ENCODE measurements at places on chromosomes 1 and 21. TPM values are rescaled to one million over a fixed set of nuclear protein-coding genes. Genes with fewer than 3 reads are reported as not detected.

The CLIC6 gene
- total RNA-seq, result 0.42 TPM

DNA sequence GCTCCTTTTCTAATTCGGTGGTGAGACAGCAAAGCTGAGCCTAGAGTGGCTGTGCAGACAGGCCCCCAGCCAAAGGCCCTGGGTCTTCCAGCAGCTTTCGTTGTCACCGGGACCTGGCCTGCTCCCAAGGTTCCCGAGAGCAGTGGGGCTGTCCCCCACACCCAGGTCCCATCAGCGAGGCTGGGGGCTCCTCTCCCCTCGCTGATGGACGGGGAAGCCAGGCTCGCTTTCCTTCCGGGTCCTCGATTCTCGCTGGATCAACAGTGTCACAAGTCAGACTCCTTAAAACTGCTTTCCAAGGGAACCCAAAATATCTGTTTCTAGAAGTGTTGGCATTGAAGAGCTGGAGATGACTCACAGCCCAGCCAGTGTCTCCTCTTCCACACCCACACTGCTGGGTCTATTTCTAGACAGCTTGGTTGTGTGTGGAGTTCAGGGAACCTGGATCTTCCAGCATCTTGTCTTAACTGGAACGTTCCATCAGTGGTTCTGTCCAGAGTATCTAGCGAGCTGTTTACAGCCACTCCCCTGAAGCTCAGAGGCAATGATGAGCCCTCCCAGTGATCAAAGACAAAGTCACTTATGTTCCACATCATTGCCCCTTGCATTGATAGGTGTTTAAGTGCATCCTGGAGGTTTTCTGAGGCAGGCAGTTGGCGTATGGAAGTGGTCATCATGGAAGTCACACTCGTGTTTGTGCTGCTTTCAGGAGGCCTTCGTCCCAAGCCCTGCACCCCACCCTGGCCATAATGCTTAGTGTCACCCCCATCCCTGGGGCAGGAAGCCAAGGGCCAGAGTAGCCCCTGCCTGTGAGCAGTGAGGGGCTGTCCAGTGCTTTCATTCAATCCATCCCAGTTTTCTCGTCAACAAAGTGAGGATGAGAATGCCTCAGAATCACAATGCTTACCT is 35.2 kb downstream of the RRP1 start:
- peaks cover 16% of the 10 kb centered on the region for H3K27me3 ChIP-seq
- peaks cover 7% of the 10 kb centered on the region for H3K4me1 ChIP-seq
- H3K27ac ChIP-seq, result no peak overlapping the region
- no peaks in the 10 kb centered on the region for H3K36me3 ChIP-seq
- no peak overlapping the region for H3K4me3 ChIP-seq
- no peak for DNase-seq

GRCh38 chr1:12541274-12542137 is 76.5 kb downstream of the DHRS3 start:
- no peak overlapping the region for H3K27ac ChIP-seq
- H3K4me3 ChIP-seq, result no peak overlapping the region
- peaks cover 7% of the 10 kb centered on the region for H3K4me1 ChIP-seq
- no peaks in the 10 kb centered on the region for H3K27me3 ChIP-seq
- DNase-seq, result peak; percentile 23

The C1orf74 gene
- total RNA-seq, result 2.2 TPM

GRCh38 chr1:36576551-36577110 is 93.9 kb upstream of the CSF3R start:
- peaks cover 17% of the 10 kb centered on the region for H3K27me3 ChIP-seq
- no peak for DNase-seq
- no peaks in the 10 kb centered on the region for H3K36me3 ChIP-seq
- no peak overlapping the region for H3K4me3 ChIP-seq

The SLC50A1 gene
- total RNA-seq, result 45.0 TPM

Measured in activated naive CD8-positive, alpha-beta T cell treated with anti-CD3 and anti-CD28 coated beads, Interleukin-2, amount 10 ng/mL, durations not matched to agents 7 days and 5 days (primary cell).